Myocyte (in vitro differentiated cells): ENCODE measurements at places on chromosomes 13 and 19. TPM values are rescaled to one million over a fixed set of nuclear protein-coding genes. Genes with fewer than 3 reads are reported as not detected.
A peak's percentile ranks its signal among the peaks of the same experiment; 100 is the strongest.

DNA sequence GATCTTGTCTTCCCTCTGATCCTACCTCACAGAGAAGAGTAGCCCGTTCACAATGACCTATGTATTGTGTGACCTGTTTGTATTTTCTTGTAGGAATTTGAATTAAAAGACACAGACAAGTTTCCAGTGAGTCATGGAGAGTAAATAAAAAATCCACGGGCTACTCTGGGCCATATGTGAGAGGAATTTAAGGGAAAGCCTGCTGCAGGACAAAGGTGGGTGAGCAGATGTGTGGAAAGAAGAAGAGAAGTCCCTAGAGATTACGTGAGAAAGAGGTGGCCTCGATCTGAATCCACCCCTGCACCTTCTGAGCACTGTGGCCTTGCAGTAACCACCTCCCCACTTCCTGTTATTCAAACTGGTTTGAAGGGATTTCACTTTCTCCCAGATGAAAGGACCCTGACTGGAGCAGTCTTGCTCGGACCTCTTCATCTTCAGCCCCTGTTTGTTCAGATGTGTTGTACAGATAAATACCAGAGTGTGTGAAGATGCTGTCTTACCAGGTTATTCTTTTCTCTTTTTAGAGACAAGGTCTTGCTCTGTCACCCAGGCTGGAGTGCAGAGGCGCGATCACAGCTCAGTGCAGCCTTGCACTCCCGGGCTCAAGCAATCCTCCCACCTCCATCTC is 205.4 kb downstream of the PDS5B start:
- no peak for DNase-seq

- peak; percentile 84 for DNase-seq
These were observed 65.0 kb upstream of the GTF2F2 start for GRCh38 chr13:45055198-45055901.

- DNase-seq = no peak
These were observed 276.5 kb downstream of the SHISA2 start for GRCh38 chr13:25775275-25775674.

DNA sequence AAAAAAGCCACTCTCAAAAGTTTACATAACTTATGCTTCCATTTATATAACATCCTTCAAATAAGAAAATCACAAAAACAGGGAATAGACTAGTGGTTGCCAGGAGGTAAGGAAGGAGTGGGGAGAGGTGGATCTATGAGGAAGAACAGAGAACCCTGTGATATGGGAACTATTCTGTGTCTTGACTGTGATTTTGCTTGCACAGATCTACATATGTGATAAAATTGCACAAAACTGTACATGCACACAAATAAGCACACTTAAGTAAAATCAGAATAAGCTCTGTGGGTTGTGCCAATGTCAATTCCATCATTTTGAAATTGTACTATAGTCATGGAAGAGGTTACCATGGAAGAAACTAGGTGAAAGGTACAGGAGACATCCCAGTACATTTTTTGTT is 121.6 kb upstream of the SGCG start:
- DNase-seq = no peak

DNA sequence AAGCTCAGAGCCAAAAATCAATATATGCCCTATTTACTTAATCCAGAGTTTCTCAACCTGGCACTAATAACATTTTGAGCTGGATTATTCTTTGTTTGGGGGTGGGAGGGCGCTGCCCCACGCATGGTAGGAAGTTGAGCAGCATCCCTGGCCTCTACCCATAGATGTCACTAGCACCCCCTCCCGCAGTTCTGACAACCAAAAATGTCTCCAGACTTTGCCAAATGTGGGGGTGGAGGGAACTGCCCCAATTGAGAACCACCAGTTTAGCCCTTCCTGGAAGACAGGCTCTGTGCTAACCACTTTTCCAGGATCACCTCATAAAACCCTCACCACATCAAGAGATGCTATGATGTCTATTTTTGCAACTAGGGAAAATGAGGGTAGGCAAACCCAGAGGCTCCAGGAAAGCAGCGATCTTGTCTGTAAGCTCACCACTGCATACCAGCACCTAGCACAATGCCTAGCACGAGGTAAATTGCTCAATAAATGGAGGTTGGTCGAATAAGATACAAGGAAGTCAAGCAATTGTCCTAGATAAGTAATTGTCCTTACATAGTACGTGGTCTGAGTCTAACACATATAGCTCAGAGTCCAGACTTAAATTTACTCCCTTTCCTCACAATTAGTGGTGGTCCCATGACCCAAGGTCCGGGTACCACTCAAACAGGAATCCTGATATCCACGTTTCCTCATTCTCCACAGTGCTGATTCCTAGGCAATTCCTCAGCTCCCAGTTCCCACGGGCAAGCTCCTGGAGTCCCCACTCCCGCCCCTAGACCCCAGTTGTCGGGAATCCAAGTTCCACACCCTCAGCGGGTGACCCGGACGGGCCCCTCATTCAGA is 892 bp downstream of the TRIR start:
- peak; percentile 69 for DNase-seq

- DNase-seq = peak; percentile 22
These were observed 23.5 kb downstream of the ZNF180 start for GRCh38 chr19:44476559-44477408.

DNA sequence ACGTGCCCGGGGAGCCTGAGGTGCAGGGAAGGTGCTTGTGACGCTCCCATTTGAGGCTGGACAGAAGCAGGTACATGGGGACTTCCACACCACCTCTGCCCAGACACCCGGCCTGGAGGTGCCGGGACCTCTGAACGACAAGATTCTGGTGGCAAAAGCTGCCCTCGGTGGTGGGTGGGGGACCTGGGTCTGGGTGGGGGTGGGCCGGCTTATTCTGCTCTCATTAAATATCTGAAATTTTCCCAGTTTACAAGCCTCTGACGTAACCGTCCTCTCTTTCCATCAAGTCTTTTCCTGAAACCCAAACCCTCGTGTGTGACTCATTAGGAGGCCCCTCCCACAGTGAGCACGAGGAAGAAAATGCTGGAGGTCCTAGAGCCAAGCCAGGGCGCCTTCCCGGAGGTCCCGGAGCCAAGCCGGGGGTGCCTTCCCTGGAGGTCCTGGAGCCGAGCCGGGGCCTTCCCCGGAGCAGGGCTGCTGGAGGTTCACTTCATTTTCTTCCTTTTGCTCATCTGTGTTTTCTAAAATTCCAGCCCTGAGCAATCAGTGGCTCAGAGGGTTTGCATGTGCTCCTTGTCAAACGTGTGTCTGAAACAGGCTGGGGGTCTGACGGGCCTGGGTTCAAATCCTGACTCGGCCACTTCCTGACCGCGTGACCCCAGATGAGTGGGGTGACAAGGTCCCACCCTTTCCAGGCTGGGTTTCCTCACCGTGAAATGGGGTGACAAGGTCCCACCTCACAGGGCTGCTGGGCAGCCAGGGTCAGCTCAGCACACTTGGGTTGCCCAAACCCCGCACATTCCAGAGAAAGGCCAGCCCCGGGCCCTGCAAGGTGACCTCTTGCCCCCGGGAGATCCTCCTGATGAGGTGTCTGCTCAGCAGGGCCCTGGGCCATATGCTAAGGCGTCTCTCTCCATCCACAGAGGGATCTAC is 10.0 kb downstream of the CFD start:
- peak; percentile 82 for DNase-seq

DNA sequence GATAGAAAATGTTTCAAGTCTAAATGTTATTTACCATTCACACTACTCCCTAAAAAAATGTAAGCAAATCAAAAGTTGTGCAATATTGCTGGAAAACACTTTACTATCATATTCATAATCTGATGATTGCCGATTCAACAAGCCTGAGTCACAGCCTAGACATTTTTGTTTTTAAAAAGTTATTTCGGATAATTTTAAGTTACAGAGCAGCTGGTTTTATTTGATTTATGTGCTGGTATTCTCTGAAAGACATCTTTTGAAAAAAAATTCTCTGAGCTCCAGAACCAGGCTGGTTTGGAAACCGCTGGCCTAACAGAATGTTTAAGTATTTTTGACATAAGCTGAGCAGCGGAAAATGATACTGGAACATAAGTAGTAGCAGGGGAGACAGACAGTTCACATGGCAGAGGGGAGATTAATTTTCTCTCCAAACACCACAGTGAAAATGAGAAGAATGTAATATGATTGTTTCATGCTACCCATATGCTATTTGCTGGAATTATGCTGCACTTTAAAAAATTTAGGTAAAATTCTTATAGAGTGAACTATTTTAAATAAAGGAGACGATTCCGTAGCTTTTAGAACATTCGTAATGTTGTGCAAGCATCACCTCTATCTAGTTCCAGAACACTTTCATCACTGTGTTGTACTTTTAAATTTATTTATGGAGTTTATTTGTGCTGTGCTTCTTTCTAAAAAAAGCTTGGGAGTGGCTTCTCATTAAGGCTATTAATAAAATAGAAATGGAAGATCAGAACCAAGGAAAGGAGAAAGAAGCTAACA is 36.1 kb downstream of the TBC1D4 start:
- DNase-seq = peak; percentile 47

- no peak for DNase-seq
These were observed 59.2 kb downstream of the GJA3 start for GRCh38 chr13:20101467-20102316.

- DNase-seq = no peak
These were observed 43.8 kb downstream of the SERP2 start for GRCh38 chr13:44417446-44417845.

DNA sequence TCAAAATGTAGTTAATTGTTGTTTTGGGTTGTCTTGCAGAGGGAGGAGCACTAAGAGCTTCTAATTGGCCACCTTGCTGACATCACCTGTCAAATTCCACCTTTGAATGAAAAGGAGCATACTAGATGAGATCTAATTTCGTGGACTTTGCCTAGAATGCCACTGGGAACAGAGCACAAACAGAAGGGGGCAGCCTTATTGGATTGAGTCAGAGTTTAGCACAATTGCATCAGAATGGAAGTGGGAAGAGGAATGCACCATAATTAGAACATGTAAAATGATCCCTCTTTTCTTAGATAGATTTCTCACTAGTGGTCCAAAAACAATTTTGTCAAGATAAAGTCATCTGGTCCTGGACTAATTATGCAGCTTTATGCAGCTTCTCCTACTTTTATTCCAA is 1552.2 kb downstream of the PCDH9 start:
- DNase-seq = peak; percentile 26

DNA sequence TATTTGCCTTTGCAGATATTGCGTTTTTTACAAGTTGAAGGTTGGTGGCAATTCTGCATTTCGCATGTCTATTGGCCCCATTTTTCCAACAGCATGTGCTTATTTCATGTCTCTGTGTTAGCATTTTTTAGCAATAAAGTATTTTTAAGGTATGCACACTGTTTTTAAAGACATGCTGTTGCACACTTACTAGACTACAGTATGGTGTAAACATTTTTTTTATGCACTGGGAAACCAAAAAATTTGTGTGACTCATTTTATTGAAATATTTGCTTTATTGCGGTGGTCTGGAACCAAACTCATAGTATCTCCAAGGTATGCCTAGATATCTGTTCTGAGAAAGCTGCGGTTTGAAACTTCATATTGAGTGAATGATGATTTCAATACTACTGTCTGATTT is 55.4 kb upstream of the RNF113B start:
- no peak for DNase-seq

GRCh38 chr13:73879346-73880015 is 254.7 kb downstream of the KLF12 start:
- peak; percentile 65 for DNase-seq

DNA sequence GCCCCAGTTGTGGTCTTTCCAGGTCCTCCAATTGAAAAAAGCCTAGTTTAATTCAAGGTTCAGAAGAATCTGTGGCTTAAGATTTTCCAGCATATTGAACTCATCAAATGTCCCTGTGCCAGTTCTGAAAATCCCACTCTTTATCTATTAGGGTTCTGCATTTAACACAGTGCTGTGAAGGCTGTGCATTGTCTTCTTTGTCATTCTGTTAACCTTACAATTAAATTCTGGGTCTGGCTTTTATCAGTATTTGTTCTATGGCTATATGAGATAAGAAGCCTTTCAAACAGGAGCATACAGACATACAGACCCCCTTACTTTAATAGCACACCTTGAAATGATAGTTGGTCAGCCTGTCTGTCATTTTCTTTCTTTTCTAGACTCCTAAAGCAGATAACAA is 362.1 kb upstream of the DACH1 start:
- DNase-seq = no peak

GRCh38 chr13:25882466-25883357 is 169.1 kb downstream of the SHISA2 start:
- no peak for DNase-seq

- no peak for DNase-seq
These were observed 428.7 kb downstream of the MYO16 start for GRCh38 chr13:109058087-109058486.

- DNase-seq = peak; percentile 76
These were observed 14.1 kb downstream of the SHANK1 start for GRCh38 chr19:50705422-50706019.

DNA sequence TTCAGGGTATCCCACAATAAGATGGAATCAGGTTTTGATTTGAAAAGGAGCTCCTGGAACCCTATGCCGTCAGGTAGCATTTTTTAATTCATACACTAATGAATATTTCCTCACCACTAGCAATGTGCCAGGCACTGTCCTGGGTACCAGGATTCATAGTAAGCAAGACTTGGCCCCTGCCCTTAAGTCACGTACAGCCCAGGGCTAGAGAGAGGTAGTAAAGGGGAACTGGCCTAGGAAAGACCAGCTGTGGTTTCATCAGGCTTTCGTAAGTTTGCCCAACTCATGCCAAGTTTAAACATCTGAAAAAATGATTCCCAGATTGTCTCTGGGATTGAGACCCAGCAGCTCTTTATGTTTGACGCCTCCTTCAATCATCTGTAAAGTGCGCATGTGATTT is 45.9 kb upstream of the AMER2 start:
- DNase-seq = no peak

GRCh38 chr19:31290931-31291590 is 58.2 kb downstream of the TSHZ3 start:
- DNase-seq = no peak

GRCh38 chr19:5108123-5108596 is 139.2 kb downstream of the KDM4B start:
- no peak for DNase-seq

DNA sequence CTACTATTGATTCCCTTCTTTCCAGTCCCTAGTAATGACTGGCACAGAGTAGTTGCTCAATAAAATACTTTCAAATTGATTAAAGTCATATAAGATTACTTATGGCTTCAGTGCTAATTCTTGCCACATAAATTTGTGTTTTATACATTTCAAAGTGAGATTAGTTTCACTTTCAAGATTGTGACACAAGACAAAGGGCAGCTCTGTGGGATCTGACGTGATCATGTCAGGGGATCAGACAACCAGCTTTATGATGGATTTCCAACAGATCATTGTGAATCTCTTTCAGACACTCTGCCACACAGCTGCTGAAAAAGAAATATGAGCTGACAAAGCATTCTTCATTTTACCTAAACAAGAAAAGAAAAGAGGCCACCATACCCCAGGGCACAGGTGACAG is 73.4 kb upstream of the POMP start:
- DNase-seq = no peak

- no peak for DNase-seq
These were observed 69.2 kb upstream of the MIR17HG start for GRCh38 chr13:91278291-91278690.

ZNF443 gene
- total RNA-seq = 1.9 and 2.3 TPM in 2 replicates

FBN3 gene
- not detected in 2 replicates for total RNA-seq

TUBB4A gene
- total RNA-seq = not detected in 2 replicates

SLITRK1 gene
- total RNA-seq = 0.08 TPM in 1 of 2 replicates, not detected in the other

PLPPR3 gene
- total RNA-seq = 0.16 and 0.26 TPM in 2 replicates

CYP4F3 gene
- total RNA-seq = not detected in 2 replicates

CGB7 gene
- total RNA-seq = 0.29 TPM in 1 of 2 replicates, not detected in the other

ZNF729 gene
- total RNA-seq = not detected in 2 replicates

MATK gene
- total RNA-seq = not detected in 2 replicates

DNM2 gene
- 64.8 and 71.8 TPM in 2 replicates for total RNA-seq

PINLYP gene
- 0.94 TPM in 1 of 2 replicates, not detected in the other for total RNA-seq

FFAR3 gene
- not detected in 2 replicates for total RNA-seq

IER2 gene
- 20.8 and 21.8 TPM in 2 replicates for total RNA-seq

LILRA1 gene
- not detected in 2 replicates for total RNA-seq

TMC4 gene
- total RNA-seq = 0.86 and 4.2 TPM in 2 replicates

DACT3 gene
- 3.9 and 5.9 TPM in 2 replicates for total RNA-seq

OVOL3 gene
- total RNA-seq = not detected in 2 replicates

CTXN1 gene
- total RNA-seq = 5.0 and 7.5 TPM in 2 replicates
